ENCODE measurements at places on chromosomes 5 and 9.
A peak's percentile ranks its signal among the peaks of the same experiment; 100 is the strongest.

DNA sequence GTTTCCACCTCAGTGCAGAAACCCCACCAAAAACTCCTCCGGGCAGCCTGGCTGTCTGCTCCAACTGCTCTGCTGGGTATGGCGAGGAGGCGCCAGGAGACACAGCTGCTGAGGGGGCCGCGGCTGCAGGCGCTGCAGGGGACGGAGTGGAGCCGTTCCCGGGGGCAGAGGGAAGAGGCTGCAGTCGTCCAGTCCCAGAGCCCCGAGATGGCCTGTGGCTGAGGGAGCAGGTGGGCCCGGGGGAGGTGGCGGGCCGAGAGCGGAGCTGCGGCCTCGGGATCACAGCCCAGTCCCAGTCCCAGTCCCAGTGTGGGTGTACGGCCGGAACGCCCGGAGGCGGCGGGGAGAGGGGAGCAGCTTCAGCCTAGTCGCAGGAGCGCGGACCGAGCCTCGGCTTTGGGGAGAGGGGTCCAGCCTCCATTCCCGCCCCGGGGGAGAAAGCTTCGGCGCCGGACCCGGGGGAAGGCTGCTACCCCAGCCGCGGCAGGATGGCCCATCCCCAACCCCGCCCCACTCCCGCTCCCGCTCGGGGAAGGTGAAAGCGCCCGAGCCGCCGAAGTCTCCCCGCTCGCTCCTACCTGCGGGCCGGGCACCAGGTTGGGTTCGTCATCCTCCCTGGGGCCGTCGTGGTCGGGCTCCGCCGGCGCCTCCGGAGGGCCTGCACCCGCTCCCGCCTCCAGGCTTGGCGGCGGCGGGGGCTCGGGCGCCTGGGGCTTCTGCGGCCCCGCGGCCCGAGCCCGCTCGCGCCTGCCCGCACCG is 513 bp downstream of the FAM193B start:
- peak; percentile 59 for DNase-seq

GRCh38 chr5:170430866-170431437 is 41.8 kb upstream of the KCNMB1 start:
- peak; percentile 25 for DNase-seq

DNA sequence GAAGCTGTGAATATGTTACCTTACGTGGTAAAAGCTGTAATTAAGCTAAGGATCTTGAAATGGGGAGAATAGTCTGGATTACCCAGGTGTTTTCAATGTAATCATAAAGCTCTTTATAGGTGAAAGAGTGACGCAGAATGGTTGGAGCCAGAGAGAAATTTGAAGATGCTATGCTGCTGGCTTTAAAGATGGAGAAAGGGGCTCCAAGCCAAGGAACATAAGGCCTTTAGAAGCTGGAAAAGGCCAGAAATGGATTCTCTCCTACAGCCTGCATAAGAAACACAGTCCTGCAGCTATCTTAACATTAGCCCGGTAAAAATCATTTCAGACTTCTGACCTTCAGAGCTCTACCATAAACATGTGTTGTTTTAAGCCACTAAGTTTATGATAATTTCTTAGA is 243.3 kb upstream of the VLDLR start:
- DNase-seq, result no peak

GRCh38 chr9:106883030-106883429 is 20.1 kb downstream of the ZNF462 start:
- DNase-seq, result no peak

DNA sequence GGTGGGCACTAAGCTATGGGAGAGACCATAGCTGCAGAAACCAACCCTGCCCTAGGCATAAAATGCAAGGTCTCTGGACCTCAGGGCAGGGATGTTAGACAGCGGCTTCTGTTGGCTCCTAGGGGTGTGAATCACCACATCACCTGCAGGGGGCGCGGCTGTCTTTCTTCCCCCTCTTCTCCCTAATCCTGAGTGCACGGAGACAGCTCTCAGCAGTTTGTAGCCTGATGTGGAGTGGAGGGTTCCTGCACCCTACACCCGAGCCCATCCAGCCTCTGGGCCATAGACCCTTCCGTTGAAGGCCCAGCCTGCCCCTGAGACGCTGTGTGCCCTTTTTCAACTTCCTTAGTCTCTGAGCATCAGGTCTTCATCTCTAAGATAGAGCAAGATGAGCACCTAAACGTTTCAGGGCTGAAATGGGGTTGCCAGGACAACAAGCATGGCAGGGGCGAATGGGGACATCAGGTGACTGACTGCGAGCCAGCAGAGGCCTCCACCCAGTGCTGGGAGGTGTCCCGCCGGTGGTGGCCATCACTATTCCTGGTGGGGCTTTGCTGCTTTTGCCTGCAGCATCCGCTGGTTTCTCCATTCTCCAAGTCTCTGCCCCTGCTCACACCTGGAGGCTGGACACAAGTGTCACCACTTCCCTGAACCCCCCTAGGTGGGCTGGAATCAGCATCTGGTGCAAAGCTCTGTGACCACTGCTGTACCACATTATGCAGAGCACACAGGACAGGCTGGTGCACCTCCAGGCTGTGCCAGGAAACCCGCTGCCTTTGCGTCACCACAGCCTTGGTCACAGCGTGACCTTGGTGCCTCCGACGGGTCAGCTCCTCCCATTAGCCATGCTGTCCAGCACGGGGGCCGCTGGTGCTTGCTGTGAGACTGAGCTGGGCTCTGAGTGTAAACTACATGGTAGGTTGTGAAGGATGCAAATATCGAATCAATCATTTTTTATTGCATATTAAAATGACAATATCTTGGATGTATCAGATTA is 2.5 kb upstream of the SEC16A start:
- DNase-seq, result peak; percentile 83
